ENCODE measurements at places on chromosomes 1 and 21. TPM values are rescaled to one million over a fixed set of nuclear protein-coding genes. Genes with fewer than 3 reads are reported as not detected.

LEFTY2 gene
- total RNA-seq = 2.6 TPM

WNT2B gene
- total RNA-seq = 6.1 TPM

LDLRAD1 gene
- not detected for total RNA-seq

FLG2 gene
- total RNA-seq = 0.21 TPM

PLEKHM2 gene
- 55.1 TPM for total RNA-seq

FAM72B gene
- total RNA-seq = 1.5 TPM

SPATA45 gene
- total RNA-seq = not detected

CFAP74 gene
- total RNA-seq = 0.62 TPM

POTED gene
- not detected for total RNA-seq

FCRL4 gene
- not detected for total RNA-seq

PRR9 gene
- total RNA-seq = not detected

ARV1 gene
- 9.1 TPM for total RNA-seq

Measured in tongue (tissue), 3 donors.